Stimulated activated CD4-positive, alpha-beta T cell treated with anti-CD3 and anti-CD28 coated beads, Interleukin-4, amount 100 ng/mL, for 4 hours (primary cell): ENCODE measurements at places on chromosomes 16 and 17.

GRCh38 chr17:10724546-10725195 lies 5.2 kb downstream of the TMEM220 start:
- DNase-seq, result no peak

GRCh38 chr16:68528233-68528632 lies 10.9 kb upstream of the ZFP90 start:
- no peak for DNase-seq

DNA sequence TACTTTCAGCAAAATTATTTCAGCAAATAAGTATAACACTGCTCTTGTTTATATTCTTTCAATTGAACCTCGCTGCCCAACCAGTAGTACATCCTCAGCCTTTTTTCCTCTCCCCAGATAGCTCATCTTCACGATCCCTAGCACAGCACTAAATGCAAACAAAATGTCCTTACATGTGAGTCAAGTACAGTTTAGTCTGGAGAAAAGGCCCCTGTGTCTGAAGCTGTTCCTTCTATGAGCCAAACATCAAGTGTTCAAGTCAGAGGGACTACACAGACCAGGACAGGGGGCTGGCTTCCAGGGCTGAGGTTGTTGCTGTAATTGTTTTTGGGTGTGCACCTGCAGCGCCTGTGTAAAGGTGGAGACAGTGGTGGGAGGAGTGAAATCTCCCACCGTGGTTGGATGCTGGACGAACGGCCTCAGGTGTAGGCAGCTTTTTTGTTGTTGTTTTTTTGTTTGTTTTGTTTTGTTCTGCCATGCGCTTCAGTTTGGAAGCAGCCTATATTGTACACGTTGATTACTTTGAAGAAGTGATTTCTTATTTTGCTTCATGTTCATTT lies 147.1 kb downstream of the PRKCA start:
- no peak for DNase-seq

GRCh38 chr17:76432004-76432403 lies 20.9 kb downstream of the UBE2O start:
- DNase-seq, result no peak

- peak; percentile 48 for DNase-seq
Observed at GRCh38 chr16:4415538-4416199, 727 bp downstream of the CORO7 start.

DNA sequence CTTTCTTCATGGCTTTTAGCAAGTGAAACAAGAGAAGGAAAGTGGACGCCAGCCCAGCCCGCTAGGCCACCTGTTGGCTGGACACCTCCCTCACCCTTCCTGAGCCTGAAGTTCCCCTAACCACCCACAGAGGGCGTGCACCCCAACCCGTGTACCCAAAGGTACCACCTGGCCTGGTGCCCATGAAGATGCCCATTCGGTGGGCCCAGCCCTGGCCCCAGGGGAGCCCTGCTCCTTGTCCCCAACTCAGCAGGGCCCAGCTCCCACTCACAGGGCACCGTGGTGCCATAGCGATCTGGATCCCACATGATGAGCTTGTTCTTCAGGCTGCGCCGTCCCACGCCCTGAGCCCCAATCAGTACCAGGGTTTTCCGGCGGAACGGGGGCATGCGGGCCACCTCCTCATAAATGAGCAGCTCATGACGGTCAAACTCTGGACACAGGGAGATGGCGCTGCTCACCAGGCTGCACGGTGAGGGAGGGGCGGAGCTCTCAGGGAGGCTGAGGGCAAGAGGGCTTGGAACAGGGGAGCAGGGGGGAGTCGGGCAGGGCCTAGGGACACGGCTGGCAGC lies 26.8 kb downstream of the MPP2 start:
- DNase-seq, result peak; percentile 13

GRCh38 chr17:39213852-39214251 lies 11.9 kb downstream of the STAC2 start:
- DNase-seq, result no peak

DNA sequence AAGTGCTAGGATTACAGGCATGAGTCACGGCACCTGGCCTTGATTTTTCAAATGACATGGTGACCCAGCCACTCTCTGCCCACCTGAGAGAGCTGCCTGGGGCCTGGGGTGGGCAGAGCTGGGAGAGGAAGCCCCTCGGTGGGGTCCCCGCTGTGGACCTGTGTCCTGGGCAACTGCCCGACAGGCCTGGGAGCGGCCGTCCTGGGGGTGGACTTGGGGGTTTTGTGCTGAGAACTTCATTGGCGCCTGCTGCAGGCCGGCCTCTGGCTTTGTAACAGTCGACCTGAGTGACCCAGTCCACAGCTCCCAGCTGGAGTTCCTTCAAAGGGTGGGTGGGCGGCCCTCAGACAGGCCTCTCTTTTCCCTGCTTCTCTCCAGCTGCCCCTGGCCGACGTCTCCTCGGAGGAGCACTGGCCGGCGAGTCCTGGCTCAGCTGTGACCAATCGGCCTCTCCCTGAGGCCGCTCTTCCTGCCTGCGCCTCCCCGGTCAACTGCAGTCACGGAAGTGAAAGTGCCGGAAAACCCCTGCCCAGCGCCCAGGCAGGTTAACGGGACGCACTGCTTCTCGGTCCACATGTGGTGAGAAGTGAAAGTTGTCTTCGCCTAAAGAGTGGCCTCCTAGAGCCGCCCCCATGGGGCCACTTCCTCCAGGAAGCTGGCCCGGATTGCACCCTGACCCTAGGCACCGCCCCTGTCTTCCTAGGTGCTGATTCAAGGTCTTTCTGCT lies 5.5 kb downstream of the CBFA2T3 start:
- no peak for DNase-seq

DNA sequence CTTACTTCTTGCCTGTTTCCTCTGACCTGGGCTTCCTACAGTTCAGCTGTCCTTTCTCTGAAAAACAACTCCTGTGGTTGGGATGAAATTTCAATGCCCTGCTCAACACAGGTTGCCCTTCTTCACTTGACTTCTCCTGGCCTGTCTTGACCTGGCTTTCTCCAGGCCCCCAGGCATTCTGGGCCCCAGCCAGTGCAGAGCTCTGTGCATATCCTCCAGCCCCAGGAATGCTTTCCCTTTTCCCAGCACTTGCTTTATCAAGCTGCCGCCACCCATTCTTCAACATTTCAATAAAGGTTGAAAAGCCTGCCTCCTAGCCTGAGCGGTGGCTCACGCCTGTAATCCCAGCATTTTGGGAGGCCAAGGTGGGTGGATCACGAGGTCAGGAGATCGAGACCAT lies 10.8 kb downstream of the ODAD4 start:
- no peak for DNase-seq

DNA sequence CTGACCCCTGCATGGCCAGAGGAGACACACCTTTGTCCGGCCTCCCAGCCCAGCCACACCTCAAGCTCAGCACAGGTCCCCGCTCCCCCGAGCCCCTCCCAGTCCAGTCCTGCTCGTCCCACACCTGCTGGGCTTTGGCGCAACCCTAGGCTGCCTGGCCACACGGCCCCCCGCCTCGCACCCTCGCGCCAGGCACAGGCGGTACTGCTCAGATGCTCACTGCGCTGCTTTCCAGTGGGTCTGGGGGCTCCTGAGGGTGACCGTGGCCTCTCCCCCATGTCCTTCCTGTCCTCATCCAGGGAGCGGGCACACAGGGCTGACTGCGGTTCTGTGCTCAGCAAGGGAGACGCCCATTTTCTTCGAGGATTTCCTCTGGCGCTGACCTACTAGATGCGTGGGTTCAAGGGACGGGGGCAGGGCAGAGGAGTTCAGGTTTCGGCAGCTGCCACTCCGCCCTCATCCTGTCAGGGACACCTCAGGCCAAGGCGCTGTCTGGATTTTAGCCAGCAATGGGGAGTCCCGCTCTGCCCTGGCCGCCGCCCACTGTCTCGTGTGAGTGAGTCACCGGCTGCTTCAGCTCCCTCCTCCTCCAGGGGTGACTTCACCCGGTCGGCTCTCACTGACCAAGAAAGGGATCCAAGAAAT lies 118.0 kb upstream of the ZNF469 start:
- peak; percentile 34 for DNase-seq
